Stimulated activated CD8-positive, alpha-beta memory T cell treated with anti-CD3 and anti-CD28 coated beads, Interleukin-7, amount 100 ng/mL, for 4 hours (primary cell): ENCODE measurements at places on chromosomes 5 and 9.
A peak's percentile ranks its signal among the peaks of the same experiment; 100 is the strongest.

DNA sequence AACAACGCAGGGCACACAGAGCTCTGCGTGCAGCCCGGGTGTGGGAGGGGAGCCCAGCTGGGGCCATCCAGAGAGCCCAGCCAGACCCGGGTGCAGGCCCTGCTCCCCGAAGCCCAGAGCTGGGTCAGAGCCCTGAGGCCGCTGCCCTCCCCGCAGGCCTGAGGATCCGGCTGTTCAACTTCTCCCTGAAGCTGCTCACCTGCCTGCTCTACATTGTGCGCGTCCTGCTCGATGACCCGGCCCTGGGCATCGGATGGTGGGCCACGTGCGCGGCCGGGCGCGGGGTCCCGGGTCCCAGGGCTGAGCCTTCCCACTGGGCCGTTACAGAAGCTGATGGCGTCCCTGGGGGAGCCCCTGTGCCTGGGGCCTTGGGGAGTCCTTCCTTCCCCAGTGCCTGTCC, 48.8 kb downstream of the KCNT1 start:
- no peak for DNase-seq

DNA sequence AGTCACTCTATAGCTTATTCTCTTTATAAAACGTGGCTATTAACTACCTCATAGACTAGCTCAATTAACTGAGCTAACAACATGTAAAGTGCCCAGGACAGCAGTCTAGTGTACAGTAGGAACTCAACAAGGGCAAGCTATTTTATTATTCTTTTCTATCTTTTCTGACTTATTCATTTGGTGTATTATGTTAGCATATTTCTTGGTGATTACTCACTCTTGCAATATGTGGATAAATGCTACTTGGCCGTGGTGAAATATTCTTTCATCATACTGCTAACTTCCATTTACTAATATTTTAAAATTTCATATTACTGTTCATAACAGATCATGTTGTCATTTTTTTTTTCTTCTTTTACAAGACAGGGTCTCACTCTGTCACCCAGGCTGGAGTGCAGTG, 4.9 kb downstream of the SLC25A51 start:
- DNase-seq, result no peak

DNA sequence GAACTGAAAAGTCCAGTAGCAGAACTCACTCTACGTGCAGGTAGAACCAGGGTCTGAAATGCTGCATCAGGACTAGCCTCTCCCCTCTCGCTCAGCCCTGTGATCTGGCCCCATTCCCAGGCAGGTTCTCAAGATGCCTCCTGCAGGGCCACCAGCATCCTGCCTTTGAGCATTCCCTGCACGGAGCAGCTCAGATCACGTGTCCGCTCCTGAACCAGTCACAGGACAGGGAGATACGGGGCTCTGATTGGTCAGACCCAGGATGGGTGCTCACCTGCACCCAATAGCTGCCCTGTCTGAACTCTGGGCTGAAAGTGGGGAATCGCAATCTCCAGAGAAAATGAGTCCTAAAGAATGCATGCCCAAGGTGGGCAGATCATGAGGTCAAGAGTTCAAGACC, 50.8 kb downstream of the NEURL1B start:
- DNase-seq, result no peak

DNA sequence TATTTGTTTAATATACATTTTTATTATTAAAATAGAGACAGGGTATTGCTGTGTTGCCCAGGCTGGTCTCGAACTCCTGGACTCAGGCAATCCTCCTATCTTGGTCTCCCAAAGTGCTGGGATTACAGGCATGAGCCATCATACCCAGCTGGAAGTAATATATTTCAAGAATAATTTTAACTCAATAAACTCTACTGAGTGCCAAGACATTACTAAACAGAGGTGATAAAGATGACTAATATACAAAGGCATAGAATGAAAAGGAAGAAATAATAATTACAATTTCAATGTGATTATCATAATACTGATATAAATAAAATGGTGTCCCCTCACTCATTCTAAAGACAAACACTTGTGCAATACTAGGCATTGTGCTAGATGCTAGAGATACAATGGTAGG, 13.9 kb downstream of the GOLPH3 start:
- DNase-seq, result no peak

DNA sequence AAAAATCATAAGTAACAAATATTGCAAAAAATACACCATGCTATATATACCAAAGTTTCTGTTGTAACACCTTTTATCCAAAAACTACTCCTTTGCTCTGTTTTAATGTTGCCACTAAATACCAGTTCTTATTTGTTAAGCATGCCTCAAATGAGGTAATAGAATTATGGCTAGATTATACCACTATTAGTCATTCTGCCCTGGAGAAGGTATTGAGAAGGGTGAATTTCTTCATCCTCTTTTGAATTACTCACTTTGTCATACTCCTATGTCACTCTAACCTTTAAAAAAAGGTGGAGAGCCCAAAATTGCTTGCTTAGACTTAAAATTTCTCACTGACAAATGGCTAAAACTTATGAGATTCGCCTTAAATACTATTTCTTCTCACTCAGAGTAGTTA, 750.9 kb downstream of the MAT2B start:
- DNase-seq, result no peak

DNA sequence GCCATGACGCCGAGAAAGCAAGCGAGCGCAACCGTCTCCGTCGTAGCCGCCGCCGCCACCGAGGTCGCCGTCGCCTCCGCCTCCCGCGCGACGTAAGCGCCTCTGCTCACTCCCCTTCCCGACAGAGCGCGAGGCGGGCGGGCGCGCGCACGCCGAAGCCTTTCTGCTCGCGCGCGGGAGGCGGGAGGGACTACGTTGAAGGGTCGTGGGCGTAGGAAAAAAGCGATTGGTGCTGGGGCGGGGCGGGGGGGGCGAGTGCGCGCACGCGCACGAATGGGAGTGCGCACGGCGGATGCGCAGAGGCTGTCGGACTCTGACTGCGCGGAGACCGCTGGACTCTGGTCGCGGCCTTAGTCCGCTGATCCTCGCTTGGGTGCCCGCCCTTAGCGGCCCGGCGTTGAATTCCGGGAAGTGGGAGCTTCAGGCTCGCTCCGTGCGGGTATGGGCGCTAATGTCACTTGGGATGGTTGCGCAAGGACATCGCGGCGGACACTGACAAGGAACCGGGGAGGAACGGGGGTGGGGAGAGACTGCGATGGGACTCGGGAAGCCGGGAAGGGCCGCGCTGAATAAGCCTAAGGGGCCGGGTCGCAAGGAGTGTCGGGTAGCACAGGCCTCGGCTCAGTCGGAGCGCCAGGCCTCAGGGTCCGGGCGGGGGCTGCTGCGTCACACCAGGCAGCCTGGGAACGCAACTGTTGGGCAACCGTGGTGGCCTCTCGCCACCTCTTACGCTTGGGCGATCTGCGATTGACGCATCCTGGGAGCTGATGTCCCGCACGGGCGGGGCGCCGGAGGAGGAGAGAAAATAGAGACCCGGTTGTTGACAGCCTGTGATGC, at the start of gene CHD1:
TSS of gene CHD1 (minus strand) at position 135 of the 837 bp plus-strand sequence. CDS start 2,621 bp downstream, outside the sequence.
- DNase-seq, result peak; percentile 92

DNA sequence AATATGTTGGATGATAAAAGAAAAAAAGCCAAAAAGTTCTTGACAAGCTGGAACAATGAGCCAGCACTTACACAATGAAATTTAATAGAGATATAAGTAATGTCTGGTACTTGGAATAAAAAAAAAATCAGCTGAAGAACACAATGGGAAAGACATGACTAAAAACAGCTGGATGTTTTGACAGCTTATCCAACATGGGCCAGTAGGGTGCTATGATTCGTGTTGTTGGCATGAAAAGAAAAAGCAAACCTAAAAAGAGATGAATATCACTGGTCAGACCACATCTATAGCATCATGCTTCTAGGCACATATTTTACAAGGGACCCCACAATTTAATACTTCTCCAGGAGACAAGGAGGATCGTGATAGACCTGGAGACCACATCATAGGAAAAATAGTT, 175.3 kb downstream of the ARL15 start:
- no peak for DNase-seq

GRCh38 chr5:173829826-173830225, 58.3 kb upstream of the CPEB4 start:
- DNase-seq, result no peak

DNA sequence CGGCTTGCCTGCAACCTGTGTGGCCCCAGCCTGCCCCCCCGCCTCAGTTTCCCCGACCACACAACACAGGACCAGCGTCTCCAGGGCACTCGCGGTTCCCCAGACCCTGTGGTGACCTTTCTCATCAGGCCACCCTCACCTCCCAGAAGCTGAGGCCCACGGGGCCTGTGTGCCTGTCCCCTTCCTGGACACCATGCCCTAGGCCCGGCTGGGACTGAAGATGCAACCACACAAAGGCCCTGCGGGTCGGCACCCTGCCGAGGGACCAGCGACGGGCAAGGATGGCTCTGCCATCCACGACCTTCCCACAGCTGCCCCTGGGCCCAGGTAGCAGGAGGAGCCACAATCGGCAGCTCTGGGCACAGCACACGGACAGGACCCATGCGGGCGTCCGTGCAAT, 34.8 kb downstream of the SLC12A7 start:
- no peak for DNase-seq

- DNase-seq, result no peak
Observed at GRCh38 chr9:72428329-72428728, 63.3 kb upstream of the ZFAND5 start.

- DNase-seq, result no peak
Observed at GRCh38 chr5:134175921-134176510, 734 bp downstream of the SKP1 start.

DNA sequence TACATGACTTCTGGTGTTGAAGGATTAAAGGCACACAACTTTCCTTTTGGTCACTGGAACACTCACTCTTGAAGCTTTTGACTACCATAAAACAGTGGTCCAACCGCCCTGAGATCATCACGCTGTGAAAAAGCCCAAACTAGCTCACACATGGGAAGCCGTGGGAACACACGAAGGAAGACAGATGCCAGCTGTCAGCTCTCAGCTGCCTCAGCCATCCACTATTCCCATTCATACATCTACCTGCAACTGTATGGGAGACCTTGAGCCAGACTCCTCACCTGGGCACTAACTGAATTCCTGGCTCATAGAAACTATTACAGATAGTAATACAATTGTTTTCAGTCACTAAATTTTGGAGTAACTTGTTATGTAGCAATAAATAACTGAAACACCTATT, 246.1 kb downstream of the MSX2 start:
- DNase-seq, result no peak

DNA sequence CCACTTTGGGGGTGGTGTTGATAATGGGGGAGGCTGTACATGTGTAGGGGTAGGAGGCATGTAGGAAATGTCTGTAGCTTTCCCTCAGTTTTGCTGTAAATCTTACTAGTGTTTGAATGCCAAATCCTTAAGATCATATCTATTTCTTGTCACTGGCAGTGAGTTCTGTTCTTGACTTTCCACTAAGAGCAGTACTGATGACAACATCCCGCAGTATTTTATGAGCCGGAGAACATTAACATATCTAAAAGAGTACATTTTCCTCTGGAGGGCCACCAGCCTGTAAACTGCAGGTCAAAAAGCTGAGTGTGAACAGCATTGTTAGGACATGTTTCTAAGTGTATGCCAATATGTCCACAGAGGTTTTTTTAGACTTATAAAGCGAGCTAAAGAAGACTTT, 2.5 kb upstream of the HSPB3 start:
- DNase-seq, result no peak

DNA sequence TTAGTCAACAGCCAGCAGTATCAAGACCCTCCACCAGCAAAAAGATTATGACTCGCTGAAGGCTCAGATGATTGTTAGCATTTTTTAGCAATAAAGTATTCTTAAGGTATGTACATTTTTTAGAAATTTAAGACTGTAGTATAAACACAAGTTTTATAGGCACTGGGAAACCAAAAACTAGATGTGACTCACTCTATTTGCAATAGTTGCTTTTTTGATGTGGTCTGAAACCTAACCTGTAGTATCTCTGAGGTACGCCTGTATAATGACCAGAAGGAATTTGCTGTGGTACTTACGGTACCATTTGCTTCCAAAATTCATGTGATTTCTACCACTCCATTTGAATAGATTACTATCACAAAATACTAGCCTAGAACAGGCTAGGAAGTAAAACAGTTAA, 60.8 kb downstream of the WDR41 start:
- no peak for DNase-seq

GRCh38 chr5:160259341-160259740, 30.0 kb downstream of the FABP6 start:
- no peak for DNase-seq

DNA sequence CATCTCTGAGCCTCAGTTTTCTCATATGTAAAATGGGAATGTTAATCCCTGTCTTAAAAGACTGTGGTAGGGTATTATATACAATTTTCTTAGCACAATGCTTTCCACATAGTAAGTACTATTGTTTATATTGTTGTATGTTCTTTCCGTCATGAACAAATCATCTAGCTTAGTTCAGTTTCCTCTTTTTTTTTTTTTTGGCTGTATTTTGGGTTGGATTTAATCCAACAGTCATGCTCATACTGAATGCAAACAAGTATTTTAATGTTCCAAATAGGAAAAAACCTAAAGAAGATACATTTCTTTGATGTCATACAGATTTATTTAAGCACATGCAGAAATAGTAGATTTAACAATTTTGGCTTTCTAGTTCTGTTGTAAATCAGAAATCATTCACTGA, 95.1 kb downstream of the RNF180 start:
- no peak for DNase-seq

- no peak for DNase-seq
Observed at GRCh38 chr5:65696892-65697291, 25.0 kb downstream of the SGTB start.

DNA sequence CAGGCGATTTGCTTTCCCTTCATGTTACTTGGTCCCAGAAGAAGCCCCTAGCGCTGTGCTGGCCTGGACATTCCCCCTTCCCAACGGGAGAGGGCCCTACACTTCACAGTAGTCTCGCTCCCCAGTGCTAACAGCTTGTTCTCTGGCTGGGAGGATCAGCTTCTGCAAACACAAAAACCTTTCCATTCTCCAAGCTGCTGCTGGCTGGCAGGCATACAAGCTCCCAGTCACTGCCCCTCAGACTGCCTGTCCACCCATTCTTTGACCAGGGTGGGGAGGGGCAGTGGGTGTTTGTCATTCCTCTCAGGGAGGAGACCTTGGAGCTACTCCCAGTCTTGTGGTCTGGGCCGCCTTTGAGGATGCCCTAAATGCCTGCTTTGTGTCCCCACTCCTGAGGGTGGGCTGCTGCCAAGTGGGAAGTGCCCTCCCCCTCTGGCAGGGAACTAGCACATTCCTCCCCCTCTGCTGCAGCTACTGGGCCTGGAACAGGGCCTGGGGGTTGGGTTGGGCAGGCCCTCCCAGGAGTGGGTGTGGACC, 20.8 kb downstream of the ENHO start:
- no peak for DNase-seq
